Stimulated activated CD4-positive, alpha-beta T cell treated with anti-CD3 and anti-CD28 coated beads, Interleukin-4, amount 100 ng/mL, for 48 hours (primary cell): ENCODE measurements at places on chromosomes 3 and 15.

GRCh38 chr15:86399041-86399954, 319.6 kb downstream of the AGBL1 start:
- DNase-seq, result no peak

GRCh38 chr3:152738656-152739055, 96.3 kb upstream of the P2RY1 start:
- DNase-seq, result no peak

GRCh38 chr3:13556917-13557316, 8.0 kb downstream of the FBLN2 start:
- no peak for DNase-seq

DNA sequence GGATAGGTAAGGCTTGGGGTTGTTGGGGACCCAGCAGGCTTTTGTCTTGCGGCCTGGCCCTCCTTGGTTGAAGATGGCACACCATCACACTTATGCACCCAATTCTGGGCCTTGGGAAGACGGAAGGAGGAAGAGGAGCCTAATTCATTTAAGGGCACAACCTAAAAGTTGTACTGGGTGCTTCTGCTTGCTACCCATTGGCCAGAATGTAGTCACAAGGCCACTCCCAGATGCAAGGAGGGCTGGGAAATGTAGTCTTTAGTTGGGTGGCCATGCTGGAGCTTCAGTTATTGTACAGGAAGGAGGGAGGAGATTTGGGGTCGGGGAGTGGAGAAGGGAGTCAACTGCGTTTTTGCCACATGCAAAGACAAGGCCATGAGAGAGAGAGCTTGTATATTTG, 109.2 kb downstream of the TMEM266 start:
- DNase-seq, result no peak

DNA sequence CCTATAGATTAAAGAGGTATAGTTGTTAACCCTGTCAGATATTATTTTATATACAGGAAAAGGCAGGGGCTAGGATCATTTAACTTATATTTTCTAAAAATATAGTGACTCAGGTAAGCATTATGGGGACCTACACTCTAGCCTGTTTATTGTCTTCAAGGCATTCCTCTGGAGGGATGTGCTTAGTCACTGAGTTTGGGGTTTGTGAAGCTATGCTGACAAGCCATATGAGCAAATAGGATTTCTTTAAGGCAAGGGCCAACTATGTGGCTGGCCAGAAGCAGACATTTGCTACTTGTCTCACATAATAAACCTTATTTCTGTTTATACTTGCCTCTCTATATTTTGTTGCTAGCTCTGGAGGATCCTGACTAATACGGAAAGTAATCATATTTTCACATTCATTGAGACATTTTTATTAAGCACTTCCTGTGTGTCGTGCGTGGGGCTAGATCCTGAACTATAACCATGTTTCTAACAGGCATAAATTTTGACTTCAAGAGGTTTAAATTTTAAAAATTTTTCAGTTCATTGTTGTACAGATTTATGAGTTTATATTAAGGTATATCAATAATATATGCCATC, 153.4 kb downstream of the OTOL1 start:
- DNase-seq, result no peak

DNA sequence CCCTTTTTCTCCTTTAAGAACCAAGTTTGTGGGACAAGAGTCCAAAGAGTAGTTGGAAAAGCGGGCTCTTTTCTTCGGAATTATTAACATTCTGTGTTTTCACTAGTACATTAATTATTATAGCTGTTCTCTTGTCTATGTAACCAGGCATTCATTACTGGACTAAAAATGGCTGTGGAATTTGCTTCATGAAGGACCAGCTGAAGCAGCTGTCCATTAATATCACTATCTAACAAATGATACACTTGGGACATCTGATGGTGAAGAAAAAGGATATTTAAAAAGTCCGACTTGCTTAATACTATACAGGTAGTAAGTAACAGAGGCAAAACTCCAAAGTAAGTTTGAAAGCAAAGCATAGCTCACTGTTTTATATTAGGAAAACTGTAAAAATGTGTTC, 728.9 kb upstream of the DPPA4 start:
- no peak for DNase-seq

GRCh38 chr3:15982667-15983196, 185.0 kb upstream of the ANKRD28 start:
- DNase-seq, result no peak

GRCh38 chr3:110738531-110738930, 333.1 kb upstream of the NECTIN3 start:
- no peak for DNase-seq

- no peak for DNase-seq
Measured at GRCh38 chr3:191915712-191916111, 454.7 kb downstream of the PYDC2 start.

DNA sequence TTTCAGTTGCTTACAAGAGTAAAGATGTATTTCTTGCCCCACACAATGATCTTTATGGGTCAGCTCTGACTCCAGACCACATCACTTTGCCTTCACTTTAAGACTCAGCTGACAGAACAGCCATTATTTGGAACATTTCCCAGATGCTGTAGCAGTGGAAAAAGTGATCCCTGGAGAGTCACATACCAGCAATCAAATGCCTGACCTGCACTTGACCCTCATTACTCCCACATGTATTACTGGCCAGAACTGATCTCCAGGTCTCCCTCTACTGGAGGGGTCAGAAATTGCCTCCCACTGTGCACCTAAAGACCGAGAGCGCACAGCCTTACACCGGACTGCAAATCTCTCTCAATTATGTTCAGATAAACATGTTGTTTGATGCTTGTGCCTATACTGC, 88.6 kb upstream of the ZNF385D start:
- DNase-seq, result no peak

- no peak for DNase-seq
Measured at GRCh38 chr3:156604642-156605144, 49.8 kb upstream of the SSR3 start.
